ENCODE measurements at places on chromosomes 2 and 18.

- no peak for DNase-seq
Measured at GRCh38 chr2:1484131-1484884, 71.0 kb downstream of the TPO start.

GRCh38 chr2:12770300-12770968, 53.7 kb downstream of the TRIB2 start:
- DNase-seq, result no peak

DNA sequence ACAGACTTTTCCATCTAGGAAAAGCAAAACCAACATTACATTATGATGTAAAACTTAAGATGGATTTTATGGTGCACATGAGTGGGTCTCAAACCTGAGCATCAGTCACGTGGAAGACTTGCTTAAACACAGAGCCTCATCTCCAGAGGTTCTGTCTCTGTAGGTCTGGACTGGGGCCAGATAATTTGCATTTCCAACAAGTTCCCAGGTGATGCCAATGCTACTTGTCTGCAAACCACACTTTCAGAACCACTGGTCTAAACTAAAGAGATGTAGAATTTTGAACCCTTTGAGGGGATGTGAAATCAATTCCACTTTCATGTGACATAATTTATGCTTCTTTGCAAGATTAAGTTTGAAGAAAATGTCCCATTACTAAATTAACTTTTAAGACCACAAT, 522.8 kb downstream of the MBD2 start:
- no peak for DNase-seq

- no peak for DNase-seq
Measured at GRCh38 chr2:127657232-127657595, 11.3 kb downstream of the GPR17 start.

DNA sequence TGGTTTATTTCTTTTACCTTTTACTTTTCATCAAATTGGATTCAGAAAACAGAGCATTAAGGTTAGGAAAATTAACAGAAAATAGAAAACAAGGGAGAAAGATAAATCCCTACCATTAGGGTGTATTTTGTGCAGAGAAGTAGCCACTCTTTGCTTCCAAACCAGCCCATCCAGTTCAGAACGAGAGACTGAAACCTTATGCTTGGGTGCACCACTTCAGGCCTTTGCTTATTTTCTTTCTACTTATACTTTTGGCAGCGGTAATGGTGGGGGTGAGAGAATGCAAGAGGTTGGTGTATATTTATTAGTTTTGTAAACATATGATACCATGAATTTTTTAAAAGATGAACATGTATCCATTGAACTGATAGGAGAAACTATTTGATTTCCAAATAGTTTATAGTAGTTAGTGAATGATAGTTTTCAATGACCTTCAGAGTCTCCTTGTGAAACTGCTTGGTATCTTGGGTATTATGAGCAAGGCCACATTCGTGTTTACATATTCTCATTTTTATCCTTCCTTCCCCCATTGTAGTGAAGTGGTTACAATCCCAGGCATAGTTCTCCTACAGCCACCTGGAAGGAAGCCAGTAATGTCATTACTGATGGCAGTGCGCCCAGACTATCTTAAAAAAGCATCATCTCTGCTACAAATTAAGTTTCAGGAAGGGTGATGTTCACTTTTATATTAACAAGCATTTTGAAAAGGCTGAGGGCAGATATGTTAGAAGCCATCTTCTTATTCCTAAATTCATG, 60.8 kb downstream of the MFSD6 start:
- DNase-seq, result no peak

- no peak for DNase-seq
Measured at GRCh38 chr18:28412521-28412920, 235.6 kb upstream of the CDH2 start.

GRCh38 chr2:165060411-165060810, 105.1 kb upstream of the SLC38A11 start:
- no peak for DNase-seq

All from activated T-helper 9 cell treated with anti-CD3 and anti-CD28 coated beads, Interleukin-2, amount 50 U/mL, for 16 hours (primary cell).